ENCODE measurements at places on chromosomes 2 and 18.

DNA sequence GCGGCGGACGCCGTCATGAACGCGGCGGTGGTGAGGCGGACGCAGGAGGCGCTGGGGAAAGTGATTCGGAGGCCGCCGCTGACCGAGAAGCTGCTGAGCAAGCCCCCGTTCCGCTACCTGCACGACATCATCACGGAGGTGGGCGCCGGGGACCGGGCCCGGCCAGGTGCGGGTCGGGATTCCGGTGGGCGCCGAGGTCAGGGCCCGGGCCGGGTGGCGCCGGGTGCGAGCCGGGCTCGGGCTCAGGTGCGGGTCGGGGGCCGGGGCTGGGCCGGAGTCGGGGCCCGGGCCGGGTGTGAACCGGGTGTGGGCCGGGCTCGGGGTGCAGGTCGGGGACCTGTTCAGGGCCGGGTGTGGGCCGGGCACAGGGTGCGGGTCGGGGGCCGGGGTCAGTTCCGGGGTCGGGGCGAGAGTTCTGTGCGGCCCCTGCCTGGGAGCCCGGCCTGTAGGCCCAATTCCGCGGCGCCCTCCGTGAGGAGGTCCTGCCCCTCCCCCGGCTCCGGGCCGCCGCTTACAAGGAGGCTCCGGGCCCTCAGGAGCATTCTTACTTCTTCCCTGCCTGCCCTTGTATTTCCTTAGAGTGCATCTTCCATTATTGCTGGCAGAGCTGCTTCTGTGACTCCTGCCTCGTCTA is 447 bp downstream of the TRAF3IP1 start:
- DNase-seq, result no peak

GRCh38 chr2:54678719-54679118 is 44.7 kb upstream of the EML6 start:
- no peak for DNase-seq

DNA sequence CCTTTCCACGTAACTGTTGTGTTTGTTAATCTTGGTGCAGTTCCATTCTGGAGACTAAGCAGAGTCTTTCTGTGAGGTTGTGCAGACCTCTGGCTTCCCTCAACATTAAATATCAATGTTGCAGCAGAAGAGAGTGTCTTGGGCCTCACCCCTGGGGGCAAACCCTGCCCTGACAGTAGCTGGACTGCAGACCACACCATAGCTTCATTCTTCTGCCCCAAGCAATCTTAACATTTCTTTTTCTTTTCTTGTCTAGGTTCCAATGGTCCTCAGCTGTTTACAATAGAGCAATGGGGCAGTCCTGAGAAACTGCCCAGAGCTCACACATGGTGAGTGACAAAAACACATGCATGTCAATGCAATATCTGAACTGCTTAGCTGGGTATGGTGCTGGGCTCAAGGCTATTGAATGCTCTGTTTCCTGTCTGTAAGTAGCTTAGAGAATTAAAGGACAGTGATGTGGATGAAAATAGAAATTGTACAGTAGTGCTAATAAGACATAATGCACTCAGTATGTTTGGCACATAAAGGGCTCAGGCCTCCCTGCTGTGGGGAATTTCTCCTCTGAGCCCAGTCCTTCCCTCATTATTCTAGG is 237.6 kb downstream of the ALPK2 start:
- no peak for DNase-seq

DNA sequence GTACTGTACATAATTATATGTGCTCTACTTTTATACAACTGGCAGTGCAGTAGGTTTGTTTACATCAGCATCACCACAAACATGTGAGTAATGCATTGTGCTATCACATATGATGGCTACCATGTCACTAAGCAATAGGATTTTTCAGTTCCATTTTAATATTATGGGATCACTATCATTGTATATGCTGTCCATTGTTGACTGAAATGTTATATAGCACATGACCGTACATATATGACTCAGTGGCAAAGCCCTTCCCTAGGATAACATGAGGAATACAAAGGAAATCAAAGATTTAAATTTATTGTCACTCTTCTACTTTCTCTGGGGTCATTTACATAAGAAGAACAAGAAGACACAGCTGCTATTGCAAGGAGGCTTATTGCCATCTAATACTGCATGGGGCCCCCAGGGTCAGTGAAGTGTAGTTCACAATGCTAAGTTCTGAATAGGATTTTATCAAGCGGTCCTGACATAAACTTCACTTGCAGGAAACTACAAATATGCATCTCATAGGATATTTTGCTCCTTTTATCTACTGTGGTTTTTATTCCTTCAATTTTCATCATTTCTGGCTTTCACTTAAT is 21.8 kb downstream of the PDE1A start:
- DNase-seq, result no peak

- no peak for DNase-seq
These were observed 29.1 kb upstream of the NEMP2 start for GRCh38 chr2:190563646-190564045.

- DNase-seq, result no peak
These were observed 31.2 kb downstream of the PIEZO2 start for GRCh38 chr18:11118051-11118766.

DNA sequence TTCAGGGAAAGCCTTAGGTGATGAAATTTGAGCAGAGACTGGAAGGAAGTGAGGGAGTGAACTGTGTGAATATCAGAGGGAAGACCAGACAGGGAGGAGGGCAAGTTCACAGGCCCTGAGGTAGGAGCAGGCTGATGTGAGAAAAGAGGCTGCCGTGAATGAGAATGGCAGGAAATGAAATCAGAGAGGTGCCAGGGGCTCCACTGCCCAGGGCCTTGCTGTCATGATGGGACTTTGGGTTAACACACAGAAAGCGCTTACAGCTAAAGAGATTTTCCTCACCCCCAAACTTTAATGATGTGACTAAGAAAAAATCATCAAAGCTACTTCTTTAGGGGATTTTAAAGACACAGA is 53.8 kb downstream of the MARCHF4 start:
- DNase-seq, result no peak

GRCh38 chr2:142042536-142043199 is 88.1 kb downstream of the LRP1B start:
- no peak for DNase-seq

DNA sequence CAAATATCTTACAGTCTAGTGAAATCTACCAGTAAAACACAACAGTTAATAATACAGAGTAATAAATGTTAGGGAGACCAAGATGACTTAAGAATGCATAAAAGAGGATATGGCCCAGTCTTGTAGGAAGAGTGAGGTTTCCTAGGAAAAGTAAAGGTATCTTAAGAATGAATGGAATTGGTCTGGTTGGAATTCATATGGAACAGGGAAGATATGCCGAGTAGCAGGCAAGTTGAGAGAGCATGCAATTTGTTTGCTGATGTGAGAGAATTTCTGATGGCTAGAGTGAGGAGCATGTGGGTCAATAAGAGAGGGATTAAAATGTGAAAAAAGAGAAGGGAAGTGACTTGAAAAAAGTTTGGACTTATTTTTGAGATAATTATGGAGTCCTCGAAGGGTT is 512.9 kb upstream of the ZEB2 start:
- no peak for DNase-seq

DNA sequence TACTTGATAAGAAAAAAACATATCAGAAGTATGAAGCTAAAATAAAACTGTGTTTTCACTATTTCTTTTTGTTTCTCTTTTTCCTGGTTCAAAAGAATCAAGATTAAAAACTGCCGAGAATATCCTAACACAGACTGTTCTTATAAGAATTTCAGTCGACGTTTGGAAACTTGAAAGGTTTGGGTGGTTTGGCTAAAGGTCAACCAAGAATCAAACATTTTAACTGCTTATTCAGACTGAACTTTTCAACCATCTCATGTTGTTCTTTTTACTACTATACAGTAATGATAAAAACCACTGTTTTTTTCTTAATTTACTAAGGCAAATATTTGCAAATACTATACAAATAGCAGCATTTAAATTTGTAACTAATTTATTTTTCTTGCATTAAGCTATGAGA is 308.5 kb upstream of the TFPI start:
- no peak for DNase-seq

GRCh38 chr18:46265196-46266156 is 161.3 kb downstream of the HAUS1 start:
- no peak for DNase-seq

DNA sequence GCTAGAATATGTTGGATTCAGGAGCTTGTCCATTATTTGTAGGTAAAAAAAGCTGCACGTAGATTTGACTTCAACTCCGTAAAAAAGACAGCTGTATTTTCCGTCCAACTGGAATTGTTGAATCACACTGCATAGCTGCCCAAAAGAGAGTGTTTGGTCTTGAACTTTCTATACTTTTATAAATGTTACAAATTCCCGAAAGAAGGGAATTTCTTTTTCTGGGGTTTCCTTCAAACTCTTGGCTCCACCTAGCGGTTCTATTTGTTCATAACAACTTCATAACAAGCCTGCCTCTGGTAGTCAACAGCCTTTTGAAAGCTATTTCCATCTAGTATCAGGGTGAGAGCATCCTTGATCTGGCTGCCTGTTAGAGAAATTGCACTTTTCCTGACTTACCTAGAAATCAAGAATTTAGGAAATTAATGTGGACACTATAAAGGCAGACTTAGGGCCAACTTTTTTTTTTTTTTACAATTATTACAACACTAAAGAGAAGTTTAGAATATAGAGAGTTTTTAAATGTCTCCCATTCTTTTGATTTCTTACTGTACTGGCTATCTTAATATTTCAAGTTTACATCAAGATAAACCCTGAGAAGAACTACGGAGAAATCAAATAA is 48.1 kb downstream of the TMEM185B start:
- DNase-seq, result peak; percentile 38

- no peak for DNase-seq
These were observed 205.1 kb upstream of the NRP2 start for GRCh38 chr2:205477016-205477705.

DNA sequence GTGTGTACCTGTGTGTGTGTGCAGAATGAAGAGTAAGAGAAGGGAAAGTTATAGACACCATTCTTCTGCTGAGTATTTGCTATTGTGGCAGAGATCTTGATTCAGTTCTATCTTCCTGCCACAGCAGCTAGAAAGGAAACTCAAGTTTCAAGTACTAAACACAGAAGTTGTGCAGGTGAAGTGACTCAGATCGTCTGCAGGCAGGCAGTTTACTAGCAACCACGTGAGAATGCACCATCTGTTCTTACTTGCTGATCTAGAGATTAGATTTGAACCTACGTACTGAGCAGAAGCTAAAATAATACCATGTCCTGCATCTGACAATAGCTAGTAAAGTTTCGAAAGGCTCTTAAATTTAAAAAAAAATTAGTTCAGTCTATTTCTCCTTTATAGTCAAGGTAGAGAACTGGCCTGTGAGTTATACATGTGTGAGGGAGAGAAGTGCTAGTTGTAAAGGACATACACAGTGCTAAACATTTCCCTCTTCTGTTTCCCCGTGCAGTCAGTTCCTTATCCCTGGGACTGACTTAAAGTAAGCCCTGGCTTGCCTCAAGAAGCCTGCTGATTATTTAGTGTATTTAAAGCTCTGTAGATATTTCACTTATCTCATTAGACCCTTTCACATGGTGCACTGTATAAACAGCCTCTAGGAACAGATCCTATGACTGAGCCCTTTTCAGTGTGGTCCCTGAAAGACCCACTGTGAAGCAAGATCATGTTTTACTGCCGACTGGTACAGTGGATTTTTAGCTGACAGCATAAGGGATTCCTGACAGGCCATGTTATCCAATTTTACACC is 45.0 kb downstream of the SLC38A11 start:
- peak; percentile 10 for DNase-seq

- DNase-seq, result no peak
These were observed 21.9 kb upstream of the SLC35F6 start for GRCh38 chr2:26742048-26742770.

GRCh38 chr18:13800505-13801259 is 23.3 kb upstream of the MC5R start:
- DNase-seq, result no peak

- no peak for DNase-seq
These were observed 103.4 kb downstream of the DYSF start for GRCh38 chr2:71556692-71557250.

- DNase-seq, result no peak
These were observed 71.7 kb upstream of the TMEM200C start for GRCh38 chr18:5967007-5967406.

DNA sequence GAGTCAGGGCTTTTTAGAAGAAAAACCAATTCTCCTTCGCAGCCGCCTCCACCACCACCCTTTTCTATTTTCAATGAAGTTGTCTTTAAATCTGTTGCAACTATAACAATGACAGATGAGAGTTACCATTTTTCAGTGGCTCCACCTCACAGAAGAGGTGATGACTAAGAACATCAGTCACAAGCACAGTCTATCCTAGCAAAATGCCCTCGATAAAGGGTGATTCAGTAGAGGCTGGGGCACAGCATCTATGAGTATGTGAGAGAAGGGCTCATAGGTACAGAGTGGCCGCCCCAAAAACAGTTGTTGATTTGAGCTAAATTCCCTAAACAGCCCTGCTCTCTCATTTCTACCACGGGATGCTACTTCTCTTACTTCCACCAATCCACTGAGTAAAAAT is 310.8 kb upstream of the MGAT5 start:
- DNase-seq, result no peak

DNA sequence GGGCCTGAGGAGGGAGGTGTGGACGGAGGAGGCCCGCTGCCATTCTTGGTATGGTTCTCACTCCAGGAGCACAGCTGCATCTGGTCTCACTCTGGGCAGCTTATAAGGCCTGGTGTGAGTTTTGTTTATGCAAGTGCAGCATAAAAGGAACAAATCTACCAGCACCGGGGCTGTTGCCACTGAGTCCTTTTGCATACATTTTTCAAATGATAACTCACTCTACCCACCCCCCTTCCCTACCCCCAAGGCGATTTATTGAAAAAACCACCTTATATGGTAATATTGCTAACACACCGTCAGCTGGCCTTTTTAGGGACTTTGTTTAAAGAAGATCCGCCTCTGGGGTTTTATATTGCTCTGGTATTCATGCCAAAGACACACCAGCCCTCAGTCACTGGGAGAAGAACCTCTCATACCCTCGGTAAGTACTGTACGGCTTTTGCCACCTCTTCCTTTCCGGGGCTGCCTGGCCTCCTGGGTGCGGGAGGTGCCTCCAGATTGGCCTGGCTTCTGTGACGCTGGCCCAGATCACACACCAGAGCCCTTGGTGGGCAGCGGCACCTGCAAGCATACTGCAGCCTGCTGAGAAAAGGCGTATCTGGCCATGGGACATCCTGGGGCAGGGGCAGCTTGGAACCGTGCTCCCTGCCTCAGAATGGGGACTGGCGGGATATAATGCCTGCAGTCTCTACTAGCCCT is at the start of gene ACTG2:
TSS of gene ACTG2 (plus strand) at position 378 of the 699 bp plus-strand sequence. CDS start 8,304 bp downstream, outside the sequence.
- no peak for DNase-seq

- DNase-seq, result no peak
These were observed 6.2 kb downstream of the RHOB start for GRCh38 chr2:20453087-20453486.

DNA sequence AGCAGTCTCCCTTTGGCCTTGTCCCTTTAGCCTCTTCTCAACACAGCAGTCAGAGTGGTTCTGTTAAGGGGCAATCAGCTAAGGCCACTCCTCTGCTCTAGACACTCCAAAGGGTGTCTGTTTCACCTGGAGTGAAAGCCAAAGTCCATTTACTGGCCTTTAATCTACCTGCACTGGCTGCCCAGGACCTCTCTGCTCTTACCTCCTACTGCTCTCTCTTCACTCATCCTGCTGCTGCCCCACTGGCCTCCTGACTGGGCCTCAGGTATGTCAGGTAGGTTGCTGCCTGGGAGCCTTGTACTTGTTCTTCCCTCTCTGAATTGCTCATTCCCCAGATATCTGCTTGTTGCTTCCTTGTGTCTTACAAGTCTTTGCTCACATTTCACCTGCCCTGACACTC is 68.2 kb downstream of the PIKFYVE start:
- no peak for DNase-seq
